Suppressor macrophage treated with lipopolysaccharide for 1 hour (primary cell): ENCODE measurements at places on chromosomes 3 and 15.

GRCh38 chr3:178623666-178624255, 87.5 kb downstream of the KCNMB2 start:
- DNase-seq = no peak

DNA sequence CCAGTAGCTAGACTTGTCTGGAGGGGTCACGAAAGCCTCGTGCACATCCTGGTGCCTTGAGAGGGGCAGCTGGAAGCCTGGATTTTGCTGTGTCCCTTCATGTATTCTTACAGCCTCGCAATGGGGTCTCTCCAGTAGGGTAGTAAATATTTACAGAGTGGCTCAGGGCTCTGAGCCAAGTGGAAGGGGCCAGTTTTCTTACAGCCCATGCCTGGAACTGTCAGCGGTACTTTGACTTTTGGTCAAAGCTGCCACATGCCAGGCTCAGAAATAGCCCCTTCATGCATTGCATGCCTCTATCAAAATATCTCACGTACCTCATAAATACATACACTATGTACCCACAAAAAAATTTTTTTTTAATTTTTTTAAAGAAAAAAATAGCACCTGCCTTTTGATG, 119.2 kb downstream of the OSBPL10 start:
- no peak for DNase-seq

- no peak for DNase-seq
Measured at GRCh38 chr3:21801631-21802030, 50.6 kb upstream of the ZNF385D start.

DNA sequence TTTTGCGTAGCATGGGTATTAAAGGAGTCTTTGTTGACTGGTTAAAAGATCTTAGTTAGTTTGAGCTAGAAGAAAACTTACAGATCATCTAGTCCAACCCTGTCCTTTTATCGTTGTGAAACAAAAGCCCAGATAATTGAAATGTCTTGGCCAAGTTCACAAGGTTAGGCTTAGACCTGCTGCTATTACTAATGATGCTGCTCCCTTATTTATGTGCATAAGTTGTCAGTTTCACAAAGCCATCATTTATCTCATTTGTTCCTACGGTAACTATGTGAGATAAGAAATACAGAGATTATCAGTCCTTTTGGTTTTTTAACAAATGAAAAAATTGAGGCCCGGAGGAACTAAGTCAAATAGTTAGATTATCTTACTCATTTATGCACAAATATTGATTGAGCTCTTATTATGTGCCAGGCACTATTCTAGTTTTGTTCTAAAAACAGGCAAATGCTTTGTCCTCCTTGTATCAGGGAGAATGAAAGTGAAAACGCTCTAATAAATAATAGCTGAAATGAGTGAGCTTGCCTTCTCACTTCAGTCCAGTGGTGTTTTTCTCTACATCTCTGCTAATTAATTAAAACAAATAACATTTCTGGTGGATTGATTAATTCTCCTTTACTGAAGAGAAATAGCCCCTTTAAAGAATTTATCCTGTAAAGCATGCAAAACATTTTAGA, 49.1 kb upstream of the TPRG1 start:
- DNase-seq = no peak

- no peak for DNase-seq
Measured at GRCh38 chr15:38602910-38603670, 38.5 kb upstream of the RASGRP1 start.

GRCh38 chr3:63979093-63979885, 44.0 kb downstream of the PSMD6 start:
- DNase-seq = peak; percentile 58

- peak; percentile 56 for DNase-seq
Measured at GRCh38 chr3:171620825-171621434, 160.7 kb upstream of the TNIK start.

GRCh38 chr15:101182215-101182614, 69.6 kb downstream of the CHSY1 start:
- DNase-seq = no peak

- no peak for DNase-seq
Measured at GRCh38 chr3:117184574-117184973, 475.0 kb downstream of the TUSC7 start.

- no peak for DNase-seq
Measured at GRCh38 chr3:36381311-36381956, 1.1 kb downstream of the STAC start.

DNA sequence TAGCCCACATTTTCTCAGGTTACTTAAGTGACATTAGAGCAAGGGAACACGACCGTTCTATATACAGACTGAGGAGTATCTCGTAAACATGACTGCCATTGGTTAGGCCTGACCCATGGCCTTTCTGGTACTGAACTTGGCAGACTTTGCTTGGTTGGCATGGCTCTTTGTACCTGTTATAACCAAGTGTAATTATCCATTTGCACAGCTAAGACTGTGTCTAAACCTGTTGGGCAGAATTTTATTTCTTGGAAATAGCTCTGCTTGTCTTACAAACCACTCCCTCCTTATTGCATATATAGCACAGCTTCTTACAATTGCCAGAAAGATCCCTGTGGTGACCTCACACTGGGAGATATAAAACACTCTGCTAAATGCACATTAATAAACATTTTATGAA, 106.9 kb downstream of the P2RY1 start:
- DNase-seq = no peak

DNA sequence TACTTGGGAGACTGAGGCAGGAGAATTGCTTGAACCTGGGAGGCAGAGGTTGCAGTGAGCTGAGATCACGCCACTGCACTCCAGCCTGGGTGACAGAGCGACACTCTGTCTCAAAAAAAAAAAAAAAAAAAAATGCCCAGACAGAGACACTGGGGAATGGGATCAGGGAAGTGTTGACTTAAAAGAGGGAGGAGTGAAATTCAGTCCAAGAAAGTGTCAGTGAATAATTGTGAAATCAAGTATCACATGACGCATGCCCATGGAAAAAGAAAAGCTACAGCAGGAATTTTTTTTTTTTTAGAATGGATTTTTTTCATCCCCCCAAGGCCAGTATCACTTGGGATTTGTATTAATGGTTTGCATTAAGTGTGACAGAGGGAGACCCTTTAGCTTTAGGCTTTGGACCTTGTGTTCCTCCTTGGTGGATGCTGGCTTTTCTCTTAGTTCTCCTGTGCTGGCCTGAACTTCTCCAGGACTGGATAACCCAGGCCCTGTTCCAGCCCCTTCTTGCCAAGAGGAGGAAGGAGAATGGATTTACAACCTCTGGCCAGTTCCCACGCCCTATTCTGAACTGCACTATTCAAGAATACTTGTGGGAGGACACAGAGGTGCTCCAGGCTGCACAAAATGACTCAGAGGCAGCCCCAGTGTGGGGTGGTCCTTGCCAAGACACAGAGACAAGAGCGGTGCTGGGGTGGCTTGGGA, 36.7 kb upstream of the ZNF774 start:
- peak; percentile 45 for DNase-seq

DNA sequence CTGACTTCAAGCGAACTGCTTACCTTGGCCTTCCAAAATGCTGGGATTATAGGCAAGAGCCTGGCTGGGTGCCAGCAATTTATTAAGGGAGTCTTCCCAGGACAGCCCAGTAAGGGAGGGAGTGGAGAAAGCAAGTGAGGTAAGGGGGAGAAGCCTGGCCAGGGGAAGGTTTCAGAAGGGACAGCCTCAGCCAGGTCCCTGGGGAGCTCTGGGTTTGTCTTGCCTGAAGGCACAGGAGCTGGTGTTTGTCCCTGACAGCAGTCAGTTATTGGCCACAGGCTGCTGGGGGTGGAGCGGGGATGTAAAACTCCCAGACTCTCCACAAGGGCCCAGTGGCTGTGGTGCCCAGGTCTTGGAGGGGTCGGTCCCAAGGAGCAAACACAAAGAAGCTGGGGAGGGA, 33.0 kb upstream of the CDCP1 start:
- no peak for DNase-seq

DNA sequence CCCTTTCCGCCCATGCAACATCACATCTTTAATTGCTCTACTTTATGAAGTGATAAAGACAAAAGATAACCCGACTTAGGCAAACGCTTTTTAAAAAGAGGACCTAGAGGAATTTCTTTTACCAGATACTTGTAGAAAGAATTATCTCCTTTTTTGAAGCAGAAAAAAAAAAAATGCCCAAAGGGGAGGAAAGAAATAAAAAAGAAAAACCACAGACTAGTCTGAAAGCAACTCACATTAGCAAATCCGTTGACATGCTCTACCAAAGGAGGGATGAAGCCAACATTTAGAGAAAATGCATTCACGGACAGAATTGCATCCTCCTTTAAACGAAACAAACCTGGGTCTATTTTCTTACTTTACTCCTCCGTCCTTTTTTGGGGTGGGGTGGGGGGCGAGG, 213.6 kb downstream of the MEIS2 start:
- DNase-seq = no peak

GRCh38 chr3:73656241-73656890, 31.6 kb upstream of the PDZRN3 start:
- DNase-seq = no peak

DNA sequence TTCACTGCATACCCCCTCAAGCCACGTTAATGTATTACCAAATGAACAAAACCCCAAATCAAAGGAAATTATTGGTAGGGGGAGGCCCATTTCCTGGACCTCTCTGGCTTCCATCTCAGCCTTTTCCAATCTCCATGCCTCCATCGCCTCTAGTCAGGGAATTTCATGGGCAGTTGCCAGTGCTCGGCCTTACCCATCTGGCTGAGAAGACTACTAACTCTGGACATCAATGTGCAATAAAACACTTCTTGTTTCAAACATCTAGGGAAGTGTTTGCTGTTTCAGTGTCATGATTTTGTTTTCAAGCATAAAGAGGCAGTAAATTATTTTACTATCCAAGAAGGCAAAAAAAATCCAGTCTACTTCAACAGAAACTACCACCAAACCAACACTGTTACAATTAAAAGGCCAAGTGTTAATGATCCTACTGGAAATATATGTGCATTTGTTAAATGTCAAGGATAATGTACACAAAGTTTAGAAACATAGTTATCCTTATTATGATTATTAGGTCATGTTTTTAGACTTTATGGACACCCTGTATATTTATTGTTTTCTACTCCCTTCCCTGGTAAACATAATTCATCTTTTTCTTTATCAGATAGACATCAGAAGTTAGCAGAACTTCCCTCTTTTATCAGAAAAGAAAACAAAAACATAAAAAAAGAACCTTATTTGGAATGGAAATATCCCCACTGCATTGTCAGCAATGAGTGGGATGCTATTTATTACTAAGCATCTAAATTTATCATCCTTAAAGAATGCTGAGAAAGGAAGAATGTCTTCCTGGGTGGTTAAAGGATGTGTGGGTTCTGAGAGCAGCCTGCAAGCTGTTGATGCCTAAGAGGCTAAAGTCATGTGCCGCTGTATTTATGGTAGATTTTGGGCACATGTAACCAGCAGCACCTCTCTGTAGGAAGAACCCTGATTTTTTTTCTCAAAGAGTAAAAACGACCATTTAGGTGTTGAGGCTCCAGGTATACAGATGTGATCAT, 15.2 kb downstream of the LDHAL6B start:
- peak; percentile 87 for DNase-seq

DNA sequence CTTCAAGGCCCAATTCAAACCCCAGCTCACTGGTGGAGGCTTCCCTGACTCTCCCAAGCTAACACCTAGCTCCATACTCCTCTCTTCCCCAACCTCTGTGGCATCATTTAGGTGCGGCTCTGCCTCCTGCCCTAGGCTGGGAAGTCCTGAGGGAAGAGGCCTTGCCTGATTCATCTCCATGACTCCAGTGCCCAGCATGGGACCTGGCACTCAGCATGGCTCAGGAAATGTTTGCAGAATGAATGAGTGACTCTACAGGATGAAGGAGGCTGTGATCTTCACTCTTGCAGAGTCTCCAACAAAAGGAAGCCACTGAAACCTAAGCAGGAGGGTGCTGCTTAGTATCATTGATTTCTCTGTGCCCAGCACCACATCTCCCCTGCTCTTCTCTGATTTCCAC, 34.5 kb upstream of the INSYN1 start:
- DNase-seq = no peak

- no peak for DNase-seq
Measured at GRCh38 chr3:58107597-58107996, 99.4 kb downstream of the FLNB start.

GRCh38 chr3:142705198-142705597, 18.6 kb upstream of the TRPC1 start:
- DNase-seq = no peak

- DNase-seq = no peak
Measured at GRCh38 chr3:42505849-42506410, 3.5 kb downstream of the VIPR1 start.

GRCh38 chr3:19190602-19191001, 42.3 kb downstream of the KCNH8 start:
- DNase-seq = peak; percentile 15

- DNase-seq = no peak
Measured at GRCh38 chr15:26722621-26723160, 50.2 kb downstream of the GABRB3 start.
